ENCODE measurements at places on chromosomes 2 and 18.

DNA sequence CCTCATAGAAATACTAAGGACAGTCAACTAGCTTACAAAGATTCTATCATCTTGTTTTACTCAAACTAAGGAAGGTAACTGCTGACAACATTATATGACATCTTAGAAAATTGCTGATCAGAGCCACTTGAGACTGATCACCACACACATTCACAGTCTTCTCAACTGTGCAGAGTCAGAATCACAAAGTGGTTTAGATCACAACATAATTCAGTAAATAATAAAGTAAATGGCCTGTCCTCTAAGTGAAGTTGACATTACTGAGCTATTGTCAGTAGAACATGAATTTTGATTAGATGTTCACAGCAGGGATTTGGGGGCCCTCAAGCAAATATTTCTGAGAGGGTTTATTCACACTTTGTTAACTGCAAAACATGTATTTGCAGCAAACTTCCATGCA, 28.5 kb downstream of the NOL4 start:
- no peak for DNase-seq
- no peak overlapping the region for H3K4me3 ChIP-seq
- no peaks in the 10 kb centered on the region for H3K4me1 ChIP-seq
- no peak overlapping the region for H3K27ac ChIP-seq
- no peaks in the 10 kb centered on the region for H3K27me3 ChIP-seq

DNA sequence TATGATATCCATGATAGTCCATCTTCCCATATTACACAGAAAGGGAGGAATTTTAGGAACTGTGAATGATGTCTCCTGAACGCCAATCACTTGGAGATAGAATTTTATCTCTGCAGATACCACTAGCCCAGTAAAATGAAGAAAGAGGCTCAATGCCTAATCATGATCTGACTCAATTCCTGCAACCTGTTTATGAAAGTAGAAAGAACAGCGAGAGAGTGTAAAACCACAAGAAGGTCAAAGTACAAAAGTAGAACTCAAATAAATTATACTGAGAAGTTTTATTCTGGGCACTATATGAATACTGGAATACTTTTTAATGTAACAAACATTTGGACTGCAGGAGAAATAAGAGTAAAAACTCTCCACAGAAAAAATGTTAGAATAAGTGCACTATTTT, 892.1 kb upstream of the DDX18 start:
- no peak overlapping the region for H3K27ac ChIP-seq
- no peaks in the 10 kb centered on the region for H3K27me3 ChIP-seq
- H3K36me3 ChIP-seq = no peaks in the 10 kb centered on the region
- no peak for DNase-seq

DNA sequence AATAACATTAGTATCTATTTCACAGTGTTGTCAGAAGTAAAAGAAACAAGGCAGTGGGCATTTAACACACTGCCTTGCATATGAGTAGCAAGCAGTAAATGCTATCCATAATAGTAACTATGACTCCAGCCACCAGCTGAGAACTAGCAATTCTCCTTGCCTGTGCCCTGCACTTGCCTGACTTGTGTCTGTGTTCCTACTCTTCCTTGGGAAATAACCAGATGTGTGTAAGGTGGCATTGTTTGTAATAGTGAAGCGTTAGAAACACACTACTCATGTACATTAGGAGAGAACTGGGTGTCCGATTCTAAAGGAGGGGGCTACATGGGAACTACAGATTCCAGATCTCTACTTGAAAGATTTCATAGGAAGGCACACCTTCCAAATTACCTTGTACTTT, 197.8 kb downstream of the STK39 start:
- H3K4me3 ChIP-seq = no peak overlapping the region
- no peaks in the 10 kb centered on the region for H3K27me3 ChIP-seq
- DNase-seq = no peak
- peaks cover 26% of the 10 kb centered on the region for H3K36me3 ChIP-seq
- H3K4me1 ChIP-seq = peaks cover 28% of the 10 kb centered on the region

GRCh38 chr2:110991911-110992310, 128.8 kb upstream of the BCL2L11 start:
- H3K27me3 ChIP-seq = no peaks in the 10 kb centered on the region
- peaks cover 21% of the 10 kb centered on the region for H3K4me1 ChIP-seq
- H3K27ac ChIP-seq = no peak overlapping the region
- no peak for DNase-seq
- no peaks in the 10 kb centered on the region for H3K36me3 ChIP-seq

DNA sequence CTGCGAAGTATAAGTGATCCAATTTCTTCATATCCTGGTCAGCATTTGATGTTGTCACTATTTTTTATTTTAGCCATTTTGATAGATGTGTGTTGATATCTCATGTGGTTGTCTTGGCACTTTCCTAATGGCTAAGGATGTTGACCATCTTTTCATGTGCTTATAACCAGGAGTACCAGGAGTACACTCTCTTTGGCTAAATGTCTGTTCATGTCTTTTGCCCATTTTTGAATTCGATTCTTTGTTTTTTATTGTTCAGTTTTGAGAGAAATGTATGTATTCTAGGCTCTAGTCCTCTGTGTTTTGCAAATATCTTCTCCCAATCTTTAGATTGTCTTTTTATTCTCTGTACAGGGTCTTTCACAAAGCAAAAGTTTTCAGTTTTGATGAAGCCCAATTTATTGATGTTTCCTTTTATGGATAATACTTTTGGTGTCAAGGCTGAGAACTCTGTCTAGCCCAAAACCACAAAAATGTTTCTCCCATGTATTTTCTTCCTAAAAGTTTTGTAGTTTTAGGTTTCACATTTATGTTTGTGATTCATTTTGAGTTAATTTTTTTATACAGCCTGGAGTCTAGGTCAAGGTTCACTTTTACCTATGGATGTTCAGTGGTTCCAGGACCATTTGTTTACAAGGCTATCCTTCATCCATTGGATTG, 65.4 kb downstream of the SDC1 start:
- no peak for DNase-seq
- H3K27me3 ChIP-seq = peaks cover 28% of the 10 kb centered on the region
- no peak overlapping the region for H3K27ac ChIP-seq
- no peaks in the 10 kb centered on the region for H3K4me1 ChIP-seq
- no peak overlapping the region for H3K4me3 ChIP-seq

DNA sequence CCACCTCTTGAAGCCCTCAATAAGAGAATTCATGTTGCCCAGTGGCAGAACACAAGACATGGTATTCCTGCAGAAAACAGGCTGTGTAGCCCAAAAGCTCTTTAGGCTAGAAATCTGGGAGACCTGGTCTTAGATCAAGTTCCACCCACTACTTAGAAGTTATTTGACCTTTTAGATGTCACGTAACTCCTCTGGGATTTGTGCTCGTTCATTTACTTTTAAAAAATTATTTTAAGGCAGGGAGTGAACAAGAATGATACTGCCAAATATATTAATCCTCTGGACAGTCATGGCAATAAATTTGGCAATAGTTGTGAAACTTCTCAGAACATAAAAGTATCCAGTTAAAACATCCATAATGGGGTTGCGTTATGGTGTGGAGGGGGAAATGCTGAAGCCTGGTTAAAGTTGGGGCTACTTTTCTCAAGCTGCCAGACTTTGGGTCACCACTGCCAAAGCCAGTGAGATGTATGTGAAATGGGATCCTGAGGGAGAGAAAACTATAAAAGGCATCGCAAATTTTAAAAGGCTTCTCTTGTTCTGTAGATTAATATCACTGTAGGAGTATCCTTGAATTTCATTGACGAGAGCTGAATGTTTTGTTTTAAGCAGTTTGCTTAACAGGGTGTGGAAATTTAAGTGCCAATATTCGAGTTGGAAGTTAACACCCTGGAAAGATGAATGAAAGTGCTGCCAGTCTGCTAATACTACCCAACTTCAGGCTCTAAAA, 15.8 kb downstream of the DAPL1 start:
- DNase-seq = no peak
- peaks cover 54% of the 10 kb centered on the region for H3K27me3 ChIP-seq
- H3K4me3 ChIP-seq = no peak overlapping the region

DNA sequence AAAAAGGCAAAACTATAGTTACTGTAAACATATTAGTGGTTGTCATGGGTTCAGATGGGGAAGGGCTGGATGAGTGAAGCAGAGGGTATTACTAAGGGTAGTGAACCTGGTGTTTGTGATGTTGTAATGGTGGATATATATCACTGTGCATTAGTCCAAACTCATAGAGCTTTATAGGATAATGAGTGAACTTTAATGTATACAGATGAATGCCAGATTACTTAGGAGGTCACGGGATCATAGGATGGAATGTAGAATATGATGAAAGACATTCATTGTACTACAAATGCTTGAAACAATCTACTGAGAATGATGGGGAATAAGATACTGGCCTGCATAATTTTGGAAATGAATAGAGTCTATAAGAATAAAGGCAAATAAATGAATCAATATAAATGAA, 226.7 kb upstream of the ZNF804A start:
- H3K4me1 ChIP-seq = no peaks in the 10 kb centered on the region
- no peak overlapping the region for H3K4me3 ChIP-seq
- H3K27ac ChIP-seq = no peak overlapping the region
- DNase-seq = no peak
- no peaks in the 10 kb centered on the region for H3K27me3 ChIP-seq
- no peaks in the 10 kb centered on the region for H3K36me3 ChIP-seq

DNA sequence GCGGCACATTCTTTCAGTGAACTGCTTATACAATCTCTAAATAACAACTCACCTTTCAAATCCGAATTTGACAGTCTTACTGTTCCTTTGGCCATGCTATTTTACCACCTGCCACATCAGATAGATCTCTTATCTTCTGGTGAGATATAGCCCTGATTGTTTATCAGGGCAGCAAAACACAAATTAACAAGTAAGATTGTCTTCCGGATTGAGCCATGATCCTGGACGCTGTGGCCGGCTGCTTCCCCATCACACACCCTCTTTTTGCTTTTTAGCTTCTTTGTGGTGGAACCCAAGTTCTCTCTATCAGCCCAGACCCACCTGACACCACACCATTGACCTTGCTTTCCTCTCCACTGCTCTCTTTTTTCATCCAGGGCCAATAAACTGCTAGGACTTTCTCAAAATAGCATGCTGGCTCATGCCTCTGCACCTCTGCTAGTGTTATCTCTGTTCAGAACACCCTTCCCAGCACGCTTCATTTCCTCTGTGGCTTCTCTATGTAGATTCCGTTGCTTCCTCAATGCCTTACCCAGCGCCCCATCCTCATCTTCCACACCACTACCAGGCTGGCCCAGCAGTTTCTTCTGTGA, 111.8 kb upstream of the CNTNAP5 start:
- H3K27me3 ChIP-seq = no peaks in the 10 kb centered on the region
- DNase-seq = no peak
- no peak overlapping the region for H3K4me3 ChIP-seq
- no peaks in the 10 kb centered on the region for H3K4me1 ChIP-seq
- no peaks in the 10 kb centered on the region for H3K36me3 ChIP-seq
- no peak overlapping the region for H3K27ac ChIP-seq

- no peak overlapping the region for H3K27ac ChIP-seq
- peaks cover 3% of the 10 kb centered on the region for H3K36me3 ChIP-seq
- H3K4me3 ChIP-seq = no peak overlapping the region
- no peaks in the 10 kb centered on the region for H3K4me1 ChIP-seq
Measured at GRCh38 chr18:72161691-72162090, 382.5 kb downstream of the CBLN2 start.

GRCh38 chr2:179622635-179623300, 238.6 kb downstream of the ZNF385B start:
- no peaks in the 10 kb centered on the region for H3K27me3 ChIP-seq
- no peaks in the 10 kb centered on the region for H3K36me3 ChIP-seq
- H3K4me1 ChIP-seq = no peaks in the 10 kb centered on the region
- H3K4me3 ChIP-seq = no peak overlapping the region
- no peak overlapping the region for H3K27ac ChIP-seq
- no peak for DNase-seq

DNA sequence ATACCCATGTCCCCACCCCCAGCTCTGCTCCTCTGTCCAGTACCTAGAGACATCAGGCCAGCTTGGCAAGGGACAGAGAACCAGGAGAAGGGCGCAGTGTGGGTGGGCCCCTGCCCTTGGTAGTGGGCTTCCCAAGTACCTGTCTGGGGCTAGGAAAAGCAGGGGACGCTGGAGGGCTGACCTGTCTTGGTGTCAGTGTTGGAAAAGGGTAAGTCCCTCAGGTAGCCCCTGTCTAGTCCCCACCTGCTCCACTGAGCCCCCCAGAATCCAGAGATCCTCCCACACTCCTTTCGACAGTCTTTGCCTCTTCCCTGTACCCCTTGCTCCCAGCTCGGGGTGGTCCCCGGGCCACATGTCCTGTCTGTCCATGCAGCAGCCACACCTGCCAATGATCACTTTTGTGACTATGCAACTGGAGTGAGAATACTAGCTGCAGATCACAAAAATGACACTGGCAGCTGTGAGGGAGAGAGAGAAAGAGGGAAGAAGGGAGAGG, 14.6 kb downstream of the DNAJB2 start:
- peaks cover 6% of the 10 kb centered on the region for H3K36me3 ChIP-seq
- H3K27me3 ChIP-seq = no peaks in the 10 kb centered on the region
- DNase-seq = no peak
- peaks cover 19% of the 10 kb centered on the region for H3K4me1 ChIP-seq

GRCh38 chr2:172412984-172413492, 14.3 kb upstream of the ITGA6 start:
- no peak for DNase-seq
- H3K36me3 ChIP-seq = no peaks in the 10 kb centered on the region
- H3K4me3 ChIP-seq = no peak overlapping the region
- no peaks in the 10 kb centered on the region for H3K4me1 ChIP-seq

GRCh38 chr2:235834781-235835180, 333.4 kb downstream of the GBX2 start:
- peaks cover 6% of the 10 kb centered on the region for H3K4me1 ChIP-seq
- no peak for DNase-seq
- no peaks in the 10 kb centered on the region for H3K27me3 ChIP-seq

GRCh38 chr2:213238753-213239495, 45.3 kb upstream of the SPAG16 start:
- DNase-seq = no peak
- peaks cover 9% of the 10 kb centered on the region for H3K27me3 ChIP-seq
- H3K36me3 ChIP-seq = no peaks in the 10 kb centered on the region
- peak overlapping the region; percentile 41 for H3K4me3 ChIP-seq

GRCh38 chr2:100272841-100273329, 49.4 kb downstream of the LONRF2 start:
- H3K27ac ChIP-seq = no peak overlapping the region
- H3K27me3 ChIP-seq = peaks cover 7% of the 10 kb centered on the region
- no peak for DNase-seq
- H3K36me3 ChIP-seq = no peaks in the 10 kb centered on the region
- no peak overlapping the region for H3K4me3 ChIP-seq

- no peaks in the 10 kb centered on the region for H3K27me3 ChIP-seq
- no peak overlapping the region for H3K4me3 ChIP-seq
- no peak overlapping the region for H3K27ac ChIP-seq
- no peak for DNase-seq
- no peaks in the 10 kb centered on the region for H3K36me3 ChIP-seq
- H3K4me1 ChIP-seq = no peaks in the 10 kb centered on the region
Measured at GRCh38 chr2:54840559-54841468, 117.4 kb downstream of the EML6 start.

GRCh38 chr2:9106338-9107167, 100.1 kb upstream of the ASAP2 start:
- H3K27ac ChIP-seq = no peak overlapping the region
- H3K27me3 ChIP-seq = peaks cover 11% of the 10 kb centered on the region
- H3K4me3 ChIP-seq = no peak overlapping the region
- H3K4me1 ChIP-seq = no peaks in the 10 kb centered on the region

- DNase-seq = no peak
- H3K4me3 ChIP-seq = no peak overlapping the region
- H3K27me3 ChIP-seq = no peaks in the 10 kb centered on the region
- H3K36me3 ChIP-seq = no peaks in the 10 kb centered on the region
- H3K4me1 ChIP-seq = no peaks in the 10 kb centered on the region
- H3K27ac ChIP-seq = no peak overlapping the region
Measured at GRCh38 chr2:178891959-178892485, 84.8 kb upstream of the TTN start.
